ENCODE measurements at places on chromosomes 2 and 18. TPM values are rescaled to one million over a fixed set of nuclear protein-coding genes. Genes with fewer than 3 reads are reported as not detected.

The LINC00305 gene
- not detected for total RNA-seq

The CFAP210 gene
- total RNA-seq: not detected

- DNase-seq: peak; percentile 75
- no peaks in the 10 kb centered on the region for H3K27me3 ChIP-seq
- peak overlapping the region; percentile 90 for H3K4me3 ChIP-seq
- H3K36me3 ChIP-seq: no peaks in the 10 kb centered on the region
- peaks cover 29% of the 10 kb centered on the region for H3K4me1 ChIP-seq
- peak overlapping the region; percentile 94 for H3K27ac ChIP-seq
Observed at GRCh38 chr18:13137670-13138419, 80.7 kb upstream of the LDLRAD4 start.

DNA sequence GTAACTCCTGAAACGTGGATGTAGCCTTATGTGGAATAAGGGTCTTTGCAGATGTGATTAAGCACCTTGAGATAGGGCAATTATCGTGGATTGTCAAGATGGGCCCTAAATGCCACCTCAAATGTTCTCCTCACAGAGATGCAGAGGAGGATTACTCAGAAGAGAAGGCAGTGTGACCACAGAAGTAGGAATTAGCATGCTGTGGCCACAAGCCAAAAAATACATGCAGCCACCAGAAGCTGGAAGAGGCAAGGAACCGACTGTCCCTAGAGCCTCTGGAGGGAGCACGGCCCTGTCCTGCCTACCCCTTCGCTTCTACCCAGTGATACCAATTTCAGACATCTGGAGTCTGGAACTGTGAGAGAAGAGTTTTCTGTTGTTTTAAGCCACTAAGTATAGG lies 47.3 kb upstream of the MGAT5 start:
- DNase-seq: peak; percentile 14
- no peak overlapping the region for H3K4me3 ChIP-seq
- peaks cover 12% of the 10 kb centered on the region for H3K4me1 ChIP-seq
- H3K27ac ChIP-seq: no peak overlapping the region

DNA sequence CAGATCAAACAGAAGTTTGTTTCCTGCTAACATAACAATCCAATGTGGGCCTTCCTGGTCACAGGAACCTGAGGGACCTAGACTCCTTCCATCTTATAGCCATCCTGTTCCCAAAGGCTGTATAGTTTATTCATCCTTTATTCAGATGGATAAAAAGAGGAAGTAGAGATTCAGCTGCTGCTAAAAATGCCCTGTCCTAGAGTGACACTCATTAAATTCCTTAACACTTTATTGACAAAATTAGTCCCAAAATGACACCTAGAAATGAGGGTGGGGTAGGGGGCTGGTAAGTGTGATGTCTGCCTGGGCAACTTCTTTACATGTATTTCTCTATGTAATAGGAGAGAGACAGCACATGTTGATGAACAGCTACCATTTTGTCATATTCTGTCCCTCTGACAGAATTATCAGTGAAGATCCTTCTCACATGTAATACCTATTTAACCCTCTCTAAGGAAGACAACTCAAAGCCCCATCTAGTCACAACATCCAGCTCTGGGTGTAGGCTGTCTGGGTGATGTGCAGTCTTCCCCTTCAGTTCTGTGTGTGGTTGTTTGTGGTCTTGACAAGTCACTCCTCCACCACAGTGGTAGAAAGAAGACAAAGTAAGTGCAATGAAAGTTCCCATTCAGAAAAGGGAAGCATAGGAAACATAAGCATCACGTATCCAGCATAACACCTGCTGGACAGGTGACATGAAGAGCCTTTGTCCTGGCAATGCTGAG lies 253.9 kb upstream of the CNTNAP5 start:
- H3K36me3 ChIP-seq: no peaks in the 10 kb centered on the region
- no peak overlapping the region for H3K27ac ChIP-seq
- no peak for DNase-seq
- no peak overlapping the region for H3K4me3 ChIP-seq

DNA sequence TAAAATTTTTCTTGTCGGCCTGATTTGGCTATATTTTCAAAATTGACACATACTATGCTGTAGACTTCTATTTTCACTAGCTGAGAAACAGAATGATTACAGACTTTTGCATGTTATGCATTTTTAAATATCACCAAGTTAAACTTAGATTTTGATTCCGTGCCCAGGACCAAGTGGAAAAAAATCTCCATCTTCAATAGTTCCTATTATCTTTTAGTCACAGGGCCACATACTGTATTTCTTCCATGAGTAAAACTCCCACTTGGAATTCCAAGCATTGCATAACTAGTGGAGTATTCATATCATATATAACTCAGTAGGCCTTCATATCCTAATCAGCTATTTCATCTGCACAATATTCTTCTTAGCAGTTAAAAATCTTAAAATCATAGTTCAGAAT lies 470.9 kb downstream of the ARHGAP15 start:
- H3K4me1 ChIP-seq: peaks cover 8% of the 10 kb centered on the region
- H3K4me3 ChIP-seq: no peak overlapping the region
- peaks cover 14% of the 10 kb centered on the region for H3K36me3 ChIP-seq

The MYL1 gene
- not detected for total RNA-seq

DNA sequence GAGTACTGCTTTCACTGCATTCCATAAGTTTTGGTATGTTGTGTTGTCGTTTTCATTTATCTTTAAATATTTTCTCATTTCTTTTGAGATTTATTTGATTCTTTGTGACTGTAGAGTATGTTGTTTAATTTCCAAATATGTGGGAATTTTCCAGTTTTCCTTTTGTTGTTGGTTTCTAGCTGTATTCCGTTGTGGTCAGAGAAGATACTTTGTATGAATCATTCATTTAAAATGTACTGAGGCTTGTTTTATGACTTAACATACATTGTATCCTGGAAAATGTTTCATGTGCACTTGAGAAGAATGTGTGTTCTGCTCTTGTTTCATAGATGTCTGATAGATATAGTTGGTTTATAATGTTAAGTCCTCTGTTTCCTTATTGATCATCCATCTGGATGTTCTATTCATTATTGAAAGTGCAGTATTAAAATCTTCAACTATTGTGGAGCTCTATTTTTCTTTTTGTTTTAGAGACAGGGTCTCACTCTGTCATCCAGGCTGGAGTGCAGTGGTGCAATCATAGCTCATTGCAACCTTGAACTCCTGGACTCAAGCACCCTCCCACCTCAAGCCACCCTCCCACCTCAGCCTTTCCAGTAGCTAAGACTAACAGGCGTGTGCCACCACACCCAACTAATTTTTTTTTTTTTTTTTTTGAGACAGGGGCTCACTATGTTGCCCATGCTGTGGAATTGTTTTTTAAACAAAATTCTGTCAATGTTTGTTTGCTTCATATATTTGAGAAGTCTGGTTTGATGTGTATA lies 96.8 kb downstream of the TAF4B start:
- no peak for DNase-seq
- H3K4me1 ChIP-seq: peaks cover 13% of the 10 kb centered on the region
- peaks cover 35% of the 10 kb centered on the region for H3K36me3 ChIP-seq
- no peak overlapping the region for H3K4me3 ChIP-seq
- H3K27ac ChIP-seq: no peak overlapping the region

The CCDC142 gene
- 8.0 TPM for total RNA-seq

DNA sequence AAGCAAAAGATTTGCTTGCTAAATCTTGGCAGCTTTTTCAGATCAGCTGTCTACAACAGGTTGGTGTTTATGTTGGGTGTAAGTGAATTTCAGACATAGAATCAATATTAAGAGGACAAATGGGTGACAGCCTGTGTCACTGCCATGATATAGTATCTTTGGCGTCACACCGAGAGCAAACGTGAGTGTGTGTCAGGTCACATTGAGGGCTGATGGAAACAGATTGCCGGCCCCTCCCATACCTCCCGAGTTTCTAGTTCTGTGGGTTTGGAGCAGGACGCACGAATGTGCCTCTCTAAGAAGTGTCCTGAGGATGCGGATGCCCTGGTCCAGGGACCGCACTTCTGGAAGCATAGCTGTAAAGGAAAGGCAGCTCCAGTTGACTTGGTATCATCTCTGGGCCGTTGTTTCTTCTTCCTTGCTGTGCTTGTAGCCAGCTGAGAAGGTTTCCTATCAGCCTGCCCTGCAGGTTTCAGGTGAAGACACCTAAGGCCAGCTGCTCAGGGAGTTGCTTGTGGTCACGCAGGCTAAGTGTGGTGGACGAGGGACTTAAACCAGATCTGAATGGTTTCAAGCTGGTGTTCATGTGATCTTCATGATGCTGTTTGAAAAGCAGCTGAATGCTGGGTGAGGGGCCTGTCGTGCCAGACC lies 6.4 kb downstream of the AGAP1 start:
- peaks cover 88% of the 10 kb centered on the region for H3K27me3 ChIP-seq
- no peaks in the 10 kb centered on the region for H3K36me3 ChIP-seq
- no peak for DNase-seq
